Glutamatergic neuron (in vitro differentiated cells): ENCODE measurements at places on chromosomes 13 and 19. TPM values are rescaled to one million over a fixed set of nuclear protein-coding genes. Genes with fewer than 3 reads are reported as not detected.
A peak's percentile ranks its signal among the peaks of the same experiment; 100 is the strongest.

Gene TLE6
- not detected for total RNA-seq

Gene SHC2
- total RNA-seq: 343 TPM

Gene SELENOW
- 291 TPM for total RNA-seq

Gene MZF1
- total RNA-seq: 27.3 TPM

Gene CATSPERD
- not detected for total RNA-seq

Gene CXCL17
- not detected for total RNA-seq

Gene HIPK4
- total RNA-seq: not detected

Gene CYTH2
- total RNA-seq: 233 TPM

Gene ZIC5
- 0.47 TPM for total RNA-seq

Gene ZNF154
- 57.5 TPM for total RNA-seq

Gene KCNJ14
- total RNA-seq: 1.0 TPM

- H3K27ac ChIP-seq: peak overlapping the region; percentile 92
- H3K36me3 ChIP-seq: no peaks in the 10 kb centered on the region
- DNase-seq: no peak
- peak overlapping the region; percentile 94 for H3K4me3 ChIP-seq
- H3K4me1 ChIP-seq: peaks cover 20% of the 10 kb centered on the region
- peaks cover 4% of the 10 kb centered on the region for H3K27me3 ChIP-seq
Measured at GRCh38 chr13:48094404-48094780, 512 bp downstream of the MED4 start.

DNA sequence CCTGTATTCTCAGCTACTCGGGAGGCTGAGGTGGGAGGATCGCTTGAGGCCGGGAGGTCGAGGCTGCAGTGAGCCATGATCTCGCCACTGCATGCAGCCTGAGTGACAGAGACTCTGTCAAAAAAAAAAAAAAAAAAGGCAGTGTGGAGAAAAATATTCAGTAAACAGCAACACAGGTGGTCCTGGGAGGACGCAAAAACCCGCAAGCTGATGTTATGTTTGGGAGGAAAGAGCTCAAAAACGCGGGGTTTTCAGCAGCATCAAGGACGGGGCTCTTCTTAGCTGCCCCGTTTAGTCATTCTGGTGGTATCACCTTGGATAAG is 599 bp upstream of the ZNF784 start:
- DNase-seq: no peak
- H3K27me3 ChIP-seq: peaks cover 6% of the 10 kb centered on the region
- no peaks in the 10 kb centered on the region for H3K4me1 ChIP-seq
- peak overlapping the region; percentile 83 for H3K27ac ChIP-seq
- peak overlapping the region; percentile 88 for H3K4me3 ChIP-seq

GRCh38 chr13:93867481-93867880 is 612.0 kb downstream of the DCT start:
- no peak for DNase-seq
- no peaks in the 10 kb centered on the region for H3K27me3 ChIP-seq
- no peak overlapping the region for H3K27ac ChIP-seq
- no peaks in the 10 kb centered on the region for H3K36me3 ChIP-seq

DNA sequence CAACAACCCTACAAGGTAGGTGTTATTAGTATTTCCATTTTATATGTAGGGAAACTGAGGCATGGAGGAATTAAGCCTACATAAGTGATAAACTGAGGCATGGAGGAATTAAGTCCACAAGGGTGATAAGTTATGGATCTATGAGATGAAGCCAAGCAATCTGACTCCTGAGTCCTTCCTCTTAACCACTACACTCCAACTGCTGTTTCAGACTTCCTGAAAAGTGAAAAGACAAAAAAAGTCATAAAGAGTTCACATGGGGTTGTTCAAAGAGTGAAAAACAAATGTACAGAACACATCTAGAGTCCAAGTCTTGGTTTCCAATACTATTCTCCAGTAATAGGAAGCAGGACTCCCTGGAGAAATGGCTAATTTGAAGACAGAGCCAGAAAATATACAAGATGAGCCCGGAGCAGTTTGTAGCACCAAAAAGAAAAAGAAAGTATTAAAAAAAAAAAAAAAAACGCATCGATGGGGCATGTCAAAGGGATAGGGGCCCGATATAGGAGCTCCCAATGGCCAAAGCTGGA is 12.1 kb downstream of the CRYL1 start:
- H3K4me3 ChIP-seq: no peak overlapping the region
- H3K4me1 ChIP-seq: no peaks in the 10 kb centered on the region
- no peak overlapping the region for H3K27ac ChIP-seq
- no peak for DNase-seq

GRCh38 chr19:10155839-10156238 is 36.1 kb upstream of the EIF3G start:
- no peak for DNase-seq
- H3K27me3 ChIP-seq: peaks cover 1% of the 10 kb centered on the region
- no peak overlapping the region for H3K27ac ChIP-seq
- no peak overlapping the region for H3K4me3 ChIP-seq

DNA sequence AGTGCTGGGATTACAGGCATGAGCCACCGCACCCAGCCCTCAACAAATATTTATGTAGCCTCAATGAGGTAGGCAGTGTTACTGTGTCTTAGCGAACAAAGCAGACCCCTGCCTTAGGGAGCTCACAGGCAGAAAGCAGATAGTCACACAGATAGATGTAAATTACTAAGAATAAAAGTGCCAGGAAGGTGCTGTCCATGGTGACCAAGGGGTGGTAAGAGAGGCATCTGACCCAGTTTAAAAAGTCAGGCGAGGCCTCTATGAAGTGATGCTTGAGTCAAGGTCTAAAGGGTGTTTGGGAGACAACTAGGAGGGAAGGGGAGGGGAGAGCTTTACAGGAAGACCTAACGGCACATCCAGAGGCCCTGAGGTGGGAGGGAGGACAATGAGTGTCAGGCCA is 12.4 kb upstream of the CACNG7 start:
- DNase-seq: no peak
- peaks cover 5% of the 10 kb centered on the region for H3K36me3 ChIP-seq
- peaks cover 10% of the 10 kb centered on the region for H3K4me1 ChIP-seq
- H3K27me3 ChIP-seq: no peaks in the 10 kb centered on the region
- peak overlapping the region; percentile 50 for H3K4me3 ChIP-seq

GRCh38 chr13:73278186-73278585 is 219.4 kb downstream of the KLF5 start:
- no peak overlapping the region for H3K4me3 ChIP-seq
- H3K27ac ChIP-seq: no peak overlapping the region
- no peaks in the 10 kb centered on the region for H3K4me1 ChIP-seq
- DNase-seq: no peak

GRCh38 chr13:30824651-30825050 is 81.4 kb upstream of the MEDAG start:
- no peak overlapping the region for H3K27ac ChIP-seq
- peaks cover 11% of the 10 kb centered on the region for H3K36me3 ChIP-seq
- peaks cover 11% of the 10 kb centered on the region for H3K27me3 ChIP-seq
- peak overlapping the region; percentile 6 for H3K4me3 ChIP-seq
- H3K4me1 ChIP-seq: peaks cover 12% of the 10 kb centered on the region
- no peak for DNase-seq

DNA sequence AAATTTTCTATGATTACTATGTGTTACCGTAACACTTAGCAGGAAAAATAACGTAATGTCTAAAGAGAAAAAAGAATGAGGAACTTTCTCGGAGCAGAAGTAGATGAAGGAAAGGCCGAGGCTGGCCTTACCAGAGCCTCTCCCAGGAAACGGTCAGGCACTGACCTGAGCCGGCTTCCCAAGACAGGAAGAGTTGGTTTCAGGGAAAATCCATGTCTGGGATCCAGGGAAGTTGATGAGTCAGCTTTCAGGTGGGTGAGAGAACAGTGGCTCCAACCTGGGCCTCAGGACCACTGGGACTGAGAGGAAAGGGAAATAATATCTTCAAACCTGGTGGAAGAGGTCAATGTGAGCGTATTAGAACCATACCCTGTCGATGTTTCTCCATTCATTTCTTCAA is 93.3 kb upstream of the UBL3 start:
- no peaks in the 10 kb centered on the region for H3K36me3 ChIP-seq
- H3K27ac ChIP-seq: no peak overlapping the region
- H3K4me3 ChIP-seq: no peak overlapping the region
- DNase-seq: no peak

DNA sequence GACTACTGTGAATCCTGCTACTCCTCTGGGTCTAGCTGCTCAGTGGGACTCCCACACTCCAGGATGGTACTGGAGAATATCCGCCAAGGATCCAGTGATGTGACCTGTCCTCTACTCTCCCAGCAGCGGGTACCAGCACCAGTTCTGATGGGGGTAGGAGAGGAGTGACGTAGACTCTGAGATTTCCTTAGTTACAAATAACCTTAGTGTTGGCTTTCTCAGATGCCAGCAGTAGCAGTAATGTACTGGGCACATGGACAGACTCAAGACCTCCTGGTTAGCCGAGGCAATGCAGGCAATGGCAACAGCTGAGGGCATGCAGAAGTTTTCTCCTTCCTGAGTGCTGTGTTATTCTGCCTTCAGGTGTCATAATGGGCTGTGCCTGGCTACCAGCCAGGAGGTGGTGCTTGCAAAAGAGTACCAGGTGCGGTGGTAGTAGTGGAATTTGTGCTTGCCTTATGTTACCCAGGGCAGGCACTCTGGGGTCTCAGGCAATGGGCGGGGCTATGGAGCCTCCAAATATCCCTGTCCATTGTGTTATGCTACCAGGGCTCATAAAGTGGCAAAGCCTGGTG is 105.3 kb upstream of the KLF5 start:
- H3K36me3 ChIP-seq: no peaks in the 10 kb centered on the region
- H3K4me3 ChIP-seq: no peak overlapping the region

- H3K36me3 ChIP-seq: peaks cover 3% of the 10 kb centered on the region
- no peak overlapping the region for H3K4me3 ChIP-seq
- no peak overlapping the region for H3K27ac ChIP-seq
- no peak for DNase-seq
- H3K27me3 ChIP-seq: peaks cover 4% of the 10 kb centered on the region
Measured at GRCh38 chr19:44626048-44626624, 12.8 kb downstream of the IGSF23 start.

DNA sequence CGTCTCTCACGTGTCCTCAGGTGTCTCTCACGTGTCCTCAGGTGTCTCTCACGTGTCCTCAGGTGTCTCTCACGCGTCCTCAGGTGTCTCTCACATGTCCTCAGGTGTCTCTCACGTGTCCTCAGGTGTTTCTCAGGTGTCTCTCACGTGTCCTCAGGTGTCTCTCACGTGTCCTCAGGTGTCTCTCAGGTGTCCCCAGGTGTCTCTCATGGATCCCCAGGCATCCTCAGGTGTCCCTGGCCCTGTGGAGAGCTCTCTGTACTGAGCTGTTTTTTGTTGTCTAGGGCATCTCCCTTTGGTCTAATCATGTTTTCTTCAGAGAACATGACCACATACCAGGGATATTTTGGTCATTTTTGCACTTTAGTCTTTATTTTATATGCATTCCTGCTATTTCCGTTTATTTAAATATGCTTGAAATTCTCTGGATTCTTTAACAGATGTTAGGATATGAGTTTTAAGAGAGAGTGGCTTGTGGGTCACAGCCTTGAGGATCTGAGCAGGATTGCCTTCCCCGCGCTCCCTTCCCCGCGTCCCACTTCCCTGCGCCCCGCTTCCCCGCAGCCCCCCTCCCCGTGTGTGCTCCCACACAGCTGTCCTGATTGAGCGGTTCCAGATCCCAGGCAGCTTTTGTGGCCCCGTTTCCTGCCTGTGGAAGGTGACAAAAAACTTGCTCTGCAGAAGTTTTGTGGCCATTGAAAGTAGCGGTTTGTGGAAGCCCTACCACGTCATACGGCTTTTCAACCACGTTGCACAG is 31.9 kb downstream of the ATP4B start:
- peak; percentile 14 for DNase-seq
- H3K4me1 ChIP-seq: peaks cover 49% of the 10 kb centered on the region
- H3K27me3 ChIP-seq: peaks cover 22% of the 10 kb centered on the region
- no peak overlapping the region for H3K4me3 ChIP-seq

DNA sequence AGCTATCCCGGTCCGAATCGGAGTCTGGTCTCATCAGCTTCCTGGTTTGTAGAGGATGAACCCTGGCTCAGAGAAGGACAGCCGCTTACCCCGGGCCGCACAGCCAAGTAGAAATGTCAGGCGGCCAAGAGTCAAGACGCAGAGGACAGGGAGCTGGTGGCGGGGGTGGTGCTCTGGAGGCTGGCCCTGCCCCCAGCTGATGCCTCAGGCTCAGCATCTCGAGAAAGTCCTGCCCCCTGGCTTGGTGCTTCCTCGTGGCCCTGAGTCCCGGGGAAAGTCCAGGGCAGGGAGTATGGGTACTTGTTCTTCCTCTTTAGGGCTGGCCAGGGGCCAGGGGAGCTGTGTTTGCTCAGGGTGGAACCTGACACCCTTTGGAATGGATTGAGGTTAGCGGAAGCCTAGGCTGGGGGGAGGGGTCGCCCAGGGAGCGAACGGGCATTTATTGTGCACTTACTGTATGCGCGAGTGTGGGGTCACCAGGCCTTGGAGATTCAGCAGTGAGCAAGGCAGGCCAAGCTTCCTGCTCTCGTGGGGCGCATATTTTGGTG is 2.2 kb downstream of the TJP3 start:
- H3K4me3 ChIP-seq: no peak overlapping the region
- H3K27ac ChIP-seq: no peak overlapping the region
- no peaks in the 10 kb centered on the region for H3K36me3 ChIP-seq
- no peak for DNase-seq
- H3K4me1 ChIP-seq: no peaks in the 10 kb centered on the region

- H3K36me3 ChIP-seq: no peaks in the 10 kb centered on the region
- H3K4me3 ChIP-seq: no peak overlapping the region
- peaks cover 2% of the 10 kb centered on the region for H3K4me1 ChIP-seq
- peaks cover 1% of the 10 kb centered on the region for H3K27me3 ChIP-seq
- DNase-seq: no peak
- no peak overlapping the region for H3K27ac ChIP-seq
Measured at GRCh38 chr13:103195762-103196161, 129.5 kb upstream of the SLC10A2 start.

GRCh38 chr13:24683351-24683750 is 3.1 kb downstream of the ATP12A start:
- H3K4me1 ChIP-seq: peaks cover 5% of the 10 kb centered on the region
- no peaks in the 10 kb centered on the region for H3K36me3 ChIP-seq
- no peak overlapping the region for H3K27ac ChIP-seq

DNA sequence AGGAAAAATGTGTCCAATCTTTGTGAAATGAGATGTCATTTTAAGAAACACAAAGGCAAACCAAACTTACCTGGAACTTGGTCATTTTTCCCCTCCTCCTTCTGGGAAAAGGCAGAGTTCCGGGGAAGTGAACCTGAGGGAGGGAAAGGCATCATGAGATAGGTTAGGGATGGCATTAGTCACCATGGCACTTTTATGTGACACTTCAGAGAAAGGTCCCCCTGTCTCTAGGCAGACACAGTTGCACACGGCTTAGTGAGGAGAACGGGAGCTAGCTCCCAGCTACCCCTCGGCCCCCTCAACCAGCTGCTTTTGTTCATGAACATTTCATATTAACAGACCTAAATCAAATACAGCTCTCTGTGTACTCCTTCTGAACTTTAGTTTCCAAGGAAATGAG is 1.5 kb downstream of the ZNF235 start:
- peak overlapping the region; percentile 98 for H3K4me3 ChIP-seq
- no peak overlapping the region for H3K27ac ChIP-seq
- H3K4me1 ChIP-seq: peaks cover 2% of the 10 kb centered on the region
- H3K36me3 ChIP-seq: peaks cover 17% of the 10 kb centered on the region
- H3K27me3 ChIP-seq: no peaks in the 10 kb centered on the region
- no peak for DNase-seq

DNA sequence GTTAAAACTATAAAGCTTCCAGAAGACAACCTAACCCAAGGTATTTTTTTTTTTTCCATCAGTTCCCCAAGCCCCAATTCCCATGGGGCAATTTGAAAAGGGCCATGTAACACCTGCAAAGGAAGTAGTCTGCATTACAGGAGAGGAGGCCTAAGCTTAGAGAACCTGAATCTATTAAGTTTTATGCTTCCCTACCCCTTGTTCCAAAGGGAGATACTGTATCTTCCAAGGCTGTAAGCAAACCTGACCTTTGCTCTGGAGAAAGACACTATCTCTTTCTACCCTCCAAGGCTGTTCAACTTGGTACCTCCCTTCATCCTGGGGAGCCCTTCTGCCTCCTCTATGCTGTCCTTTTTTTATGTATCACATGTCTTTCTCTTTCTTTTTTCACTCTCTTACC is 15.0 kb downstream of the KATNAL1 start:
- no peak overlapping the region for H3K27ac ChIP-seq
- peaks cover 2% of the 10 kb centered on the region for H3K27me3 ChIP-seq
- H3K4me1 ChIP-seq: peaks cover 5% of the 10 kb centered on the region
- H3K36me3 ChIP-seq: no peaks in the 10 kb centered on the region
